ENCODE measurements at places on chromosomes 4 and X.

GRCh38 chrX:7233580-7234406 lies 85.8 kb upstream of the PUDP start:
- no peak for DNase-seq

DNA sequence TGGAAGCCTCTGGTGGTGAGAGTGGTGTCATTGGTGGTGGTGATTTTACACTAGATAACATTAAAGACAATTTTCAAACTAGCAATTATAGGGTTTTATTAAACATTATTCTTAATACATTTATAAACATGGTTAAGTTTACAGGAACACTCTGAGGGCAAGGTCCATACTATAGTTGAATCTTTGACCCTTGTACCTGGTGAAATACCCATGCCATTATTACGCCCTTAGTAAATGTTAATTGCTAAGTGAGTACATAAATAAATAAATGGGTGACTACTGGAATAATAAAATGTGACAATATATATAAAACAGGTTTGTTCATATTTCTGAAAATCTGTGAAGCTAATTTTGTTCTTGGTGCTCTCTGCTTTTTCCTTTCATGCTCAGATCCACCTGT lies 13.6 kb upstream of the CLNK start:
- DNase-seq, result no peak

DNA sequence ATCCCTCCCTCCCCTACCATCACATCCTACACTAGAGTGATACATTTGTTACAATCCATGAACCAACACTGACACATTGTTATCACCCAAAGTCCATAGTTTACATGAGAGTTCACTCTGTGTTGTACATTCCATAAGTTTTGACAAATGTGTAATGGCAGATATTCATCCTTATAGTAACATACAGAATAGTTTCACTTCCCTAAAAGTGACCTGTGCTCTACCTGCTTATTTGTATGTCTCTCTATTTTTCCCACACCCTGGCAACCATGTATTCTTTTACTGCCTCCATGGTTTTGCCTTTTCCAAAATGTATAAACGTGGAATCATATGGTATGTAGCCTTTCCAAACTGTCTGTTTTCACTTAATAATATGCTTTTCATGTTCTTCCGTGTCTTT lies 42.2 kb upstream of the HPGD start:
- DNase-seq, result no peak

GRCh38 chrX:13119386-13119785 lies 75.0 kb upstream of the FAM9C start:
- no peak for DNase-seq

DNA sequence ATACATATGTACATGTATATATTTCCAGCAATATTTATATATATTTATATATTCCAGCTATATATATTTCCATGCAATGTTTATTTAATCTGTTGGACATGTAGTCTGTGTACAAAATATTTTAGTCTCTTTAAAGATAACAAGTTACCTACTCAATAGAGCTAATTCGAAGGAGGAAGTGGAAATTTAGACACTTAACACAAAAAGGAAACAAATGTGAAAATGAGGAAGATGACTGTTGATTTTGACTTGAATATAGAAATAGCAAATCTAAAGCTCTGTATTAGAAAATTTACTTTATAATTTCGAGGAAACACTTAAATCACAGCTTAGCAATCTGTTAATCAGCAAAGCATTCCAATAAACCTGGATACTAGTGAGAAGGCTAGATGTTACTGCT lies 1064.4 kb downstream of the PCDH7 start:
- no peak for DNase-seq

DNA sequence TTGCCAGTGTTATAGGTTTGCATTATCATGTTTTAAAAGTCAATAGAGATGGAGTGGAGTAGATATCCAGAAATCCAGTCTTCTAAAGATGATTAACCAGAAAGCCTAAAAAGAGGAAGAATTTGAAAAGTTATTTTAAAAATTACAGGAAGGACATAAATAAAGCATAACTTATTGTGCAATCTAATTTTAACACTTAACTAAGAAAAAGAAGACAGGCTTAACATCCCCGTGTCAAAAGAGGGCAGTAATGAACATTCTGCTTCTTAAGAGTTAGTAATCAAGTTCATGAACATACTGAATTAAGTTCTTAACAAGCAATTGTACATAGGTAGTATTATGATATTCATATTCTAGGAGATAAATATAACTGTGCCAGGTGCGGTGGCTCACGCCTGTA lies 39.3 kb downstream of the ELF2 start:
- DNase-seq, result no peak

- DNase-seq, result no peak
Measured at GRCh38 chr4:151114986-151115385, 15.6 kb downstream of the RPS3A start.

GRCh38 chr4:56981795-56982201 lies 3.1 kb downstream of the POLR2B start:
- DNase-seq, result no peak

- DNase-seq, result no peak
Measured at GRCh38 chrX:39802354-39802753, 295.4 kb downstream of the BCOR start.

DNA sequence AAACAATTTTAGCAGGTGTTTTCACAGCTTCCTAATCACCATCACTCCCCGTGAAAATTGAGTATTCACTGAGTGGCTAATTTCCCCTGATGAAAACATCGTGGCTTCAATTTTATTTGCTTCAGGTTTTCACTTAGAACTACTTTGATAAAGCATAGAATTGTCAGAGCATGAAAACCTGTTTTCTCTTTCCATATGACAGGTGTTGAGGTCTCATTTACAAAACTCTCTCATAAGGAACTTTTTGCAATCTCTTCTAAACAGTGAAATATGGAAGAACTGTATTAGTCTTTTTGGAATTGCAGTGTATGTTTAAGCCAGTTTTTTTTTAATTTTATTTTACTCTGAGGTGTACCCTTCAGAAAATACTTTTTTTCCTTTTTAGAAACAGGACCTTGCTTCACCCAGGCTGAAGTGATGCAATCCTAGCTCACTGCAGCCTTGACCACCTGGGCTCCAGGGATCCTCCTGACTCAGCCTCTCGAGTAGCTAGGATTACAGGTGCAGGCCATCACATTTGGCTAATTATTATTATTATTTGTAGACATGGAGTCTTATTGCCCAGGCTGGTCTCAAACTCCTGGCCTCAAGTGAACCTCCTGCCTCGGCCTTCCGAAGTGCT lies 111.2 kb upstream of the RAPGEF2 start:
- no peak for DNase-seq

DNA sequence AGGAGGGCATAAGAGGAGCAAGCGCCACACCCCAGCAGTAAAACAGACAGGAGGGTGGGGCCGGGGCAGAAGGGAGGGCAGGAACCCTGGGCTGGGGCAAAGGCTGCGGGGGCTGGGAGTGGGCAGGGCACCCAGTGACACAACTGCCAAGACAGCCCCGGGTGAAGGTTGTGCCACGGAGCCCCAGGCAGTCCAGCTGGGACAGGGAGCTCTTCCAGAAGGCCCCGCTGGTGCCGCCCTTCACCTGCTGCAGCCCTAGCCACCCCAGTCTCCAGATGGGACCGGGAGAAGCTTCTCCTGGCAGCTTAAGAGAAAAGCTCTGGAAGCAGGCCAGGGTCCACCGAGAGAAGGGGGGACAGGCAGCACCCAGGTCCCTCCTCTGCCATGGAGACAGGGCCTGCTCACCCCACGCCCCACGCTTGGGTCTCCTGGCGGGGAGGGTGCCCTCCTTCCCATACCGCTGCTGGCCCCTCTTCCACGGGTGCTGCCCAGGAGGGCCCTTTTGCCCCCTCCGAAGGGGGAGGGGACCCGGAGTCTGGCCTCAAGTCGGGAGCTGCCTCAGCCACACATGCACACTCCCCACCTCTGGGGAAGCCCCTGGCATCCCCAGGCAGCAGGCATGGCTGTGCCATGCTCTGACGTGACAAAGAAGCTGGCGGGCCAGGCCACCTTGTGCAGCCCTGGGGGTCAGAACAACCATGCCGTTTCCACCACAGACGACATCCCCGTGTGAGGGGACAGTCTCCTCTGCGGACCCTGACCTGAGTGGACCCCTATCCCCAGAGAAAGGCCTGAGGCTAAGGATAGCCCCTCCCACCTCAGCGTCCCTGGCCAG lies 1.5 kb downstream of the DGKQ start:
- no peak for DNase-seq

DNA sequence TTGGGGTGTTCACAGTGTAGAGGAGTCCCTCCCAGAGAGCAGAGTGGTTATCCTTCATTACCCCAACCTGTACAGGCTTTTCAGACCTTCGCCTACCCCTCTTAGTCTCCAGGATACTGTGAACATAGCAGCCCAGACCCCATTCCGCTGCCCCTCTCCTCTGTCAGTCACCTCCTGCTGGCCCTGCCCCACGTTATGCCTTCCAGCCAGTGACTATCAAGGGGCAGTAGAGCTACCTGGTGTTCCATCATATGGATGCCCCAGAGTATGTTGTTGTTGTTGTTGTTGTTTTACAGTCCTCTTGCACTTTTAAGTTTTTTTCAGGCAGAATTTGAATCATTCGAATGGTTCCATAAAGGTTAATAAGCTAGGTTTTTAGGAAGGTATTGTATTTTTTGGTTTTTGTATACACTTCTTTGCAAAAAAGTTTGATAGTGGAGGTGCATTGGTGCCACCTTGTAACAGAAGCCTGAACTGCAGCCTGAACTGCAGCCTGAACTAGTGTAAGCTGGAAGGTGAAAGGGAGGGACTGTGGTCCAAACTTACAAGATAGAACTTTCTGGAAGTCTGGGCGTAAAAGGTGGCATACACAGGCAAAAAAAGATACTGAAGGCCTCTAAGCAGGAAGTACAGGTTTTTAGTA lies 101.4 kb upstream of the RAB40AL start:
- DNase-seq, result no peak

GRCh38 chrX:97050392-97050791 lies 166.7 kb downstream of the RPA4 start:
- DNase-seq, result no peak

GRCh38 chr4:159021597-159022385 lies 81.1 kb upstream of the RAPGEF2 start:
- DNase-seq, result no peak

GRCh38 chr4:149766135-149766534 lies 49.5 kb downstream of the IQCM start:
- DNase-seq, result no peak

DNA sequence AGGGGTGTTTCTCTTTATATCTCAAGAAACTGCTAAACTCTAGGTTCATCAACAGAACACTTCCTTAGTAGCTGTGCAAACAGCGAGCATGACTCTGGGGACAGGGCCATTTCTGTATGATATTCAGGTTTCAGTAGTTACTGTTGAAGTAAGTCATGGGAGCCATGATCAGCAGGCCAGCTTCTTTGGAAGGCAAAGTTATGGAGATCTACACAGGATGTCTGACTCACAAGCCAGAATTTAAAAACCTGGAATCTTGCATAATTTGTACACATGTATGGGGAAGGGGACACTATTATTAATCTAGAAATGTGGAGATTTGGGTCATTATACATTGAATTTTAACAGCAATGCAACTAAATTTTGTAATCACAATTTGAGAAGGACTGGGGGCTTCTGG lies 187.8 kb upstream of the NR3C2 start:
- DNase-seq, result no peak

DNA sequence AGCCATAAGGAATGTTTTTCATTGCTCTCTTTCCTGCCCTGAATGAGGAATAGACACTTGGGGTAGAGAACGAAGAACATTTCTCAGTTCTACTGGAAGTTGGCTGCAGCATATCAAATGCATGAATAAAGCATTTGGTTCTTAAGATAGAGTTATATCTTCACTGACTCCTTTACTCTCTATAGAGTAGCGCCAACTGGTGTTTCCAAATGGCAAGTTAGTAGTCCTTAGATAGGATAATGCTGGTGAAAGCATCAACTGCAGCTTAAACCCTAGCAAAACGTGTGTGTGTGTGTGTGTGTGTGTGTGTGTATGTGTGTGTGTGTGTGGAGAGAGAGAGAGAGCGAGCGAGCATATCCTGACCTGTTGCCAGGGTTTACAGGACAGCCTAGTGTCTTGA lies 62.2 kb upstream of the FRMPD4 start:
- DNase-seq, result no peak

DNA sequence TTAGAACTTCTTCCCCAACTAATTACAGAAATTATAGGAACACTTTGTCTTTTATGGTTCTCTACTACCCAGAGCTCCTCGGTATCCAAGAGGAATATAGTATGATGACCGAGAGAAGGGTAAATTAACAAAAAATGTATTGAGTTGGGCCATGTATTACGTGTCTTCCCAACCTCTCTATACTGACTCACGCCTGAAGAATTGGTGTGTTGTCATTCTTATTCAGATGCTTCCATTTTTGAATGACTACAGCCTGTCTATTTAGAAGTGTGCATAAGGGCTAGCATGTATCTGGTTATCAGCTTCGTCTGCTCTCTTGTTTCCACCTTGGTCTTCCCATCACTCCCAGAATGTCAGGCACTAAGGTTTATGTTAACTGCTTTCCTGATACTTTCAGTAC lies 24.5 kb upstream of the SCD5 start:
- DNase-seq, result no peak

DNA sequence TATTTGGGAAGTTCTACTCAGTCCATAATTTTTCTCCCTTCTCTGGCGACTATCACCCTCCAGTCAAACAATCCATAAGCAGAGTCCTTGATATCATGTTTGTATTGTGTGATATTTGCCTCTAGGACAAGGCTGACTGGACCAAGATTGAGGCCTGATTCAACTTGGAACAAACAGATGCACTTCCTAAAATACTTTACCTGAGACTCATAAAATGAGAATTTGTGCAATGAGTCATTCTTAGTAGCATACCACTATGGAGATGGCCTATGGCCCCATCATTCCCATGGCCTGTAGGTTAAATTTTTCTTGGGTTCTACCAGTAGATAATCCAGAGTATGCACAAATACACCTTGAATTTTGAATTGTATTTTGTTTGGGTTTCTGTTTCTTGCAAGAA lies 74.2 kb upstream of the DMD start:
- DNase-seq, result no peak

GRCh38 chrX:10922159-10922558 lies 189.0 kb upstream of the HCCS start:
- no peak for DNase-seq

- DNase-seq, result no peak
Measured at GRCh38 chr4:53899586-53900270, 164.7 kb downstream of the CHIC2 start.

- no peak for DNase-seq
Measured at GRCh38 chr4:12173496-12173895, 744.8 kb upstream of the HS3ST1 start.

DNA sequence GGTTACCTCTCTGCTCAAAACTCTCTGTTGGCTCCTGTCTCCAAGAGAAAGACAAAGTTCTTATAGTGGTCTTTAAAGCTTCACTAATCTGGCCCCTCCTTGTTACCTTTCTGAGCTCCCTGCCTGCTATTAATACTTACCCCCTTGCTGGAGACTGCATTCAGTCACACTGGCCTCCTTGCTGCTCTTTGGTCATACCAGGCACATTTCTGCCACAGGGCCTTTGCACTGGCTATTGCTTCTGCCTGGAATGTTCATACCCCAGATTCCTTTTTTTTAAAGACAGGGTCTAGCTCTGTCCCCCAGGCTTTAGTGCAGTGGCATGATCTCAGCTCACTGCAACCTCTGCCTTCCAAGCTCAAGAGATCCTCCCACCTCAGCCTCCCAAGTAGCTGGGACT lies 15.9 kb upstream of the RAB9A start:
- DNase-seq, result no peak

GRCh38 chr4:81118086-81118485 lies 87.6 kb downstream of the BMP3 start:
- no peak for DNase-seq

GRCh38 chrX:2654436-2655340 lies 36.4 kb upstream of the CD99 start:
- DNase-seq, result no peak

- DNase-seq, result no peak
Measured at GRCh38 chr4:140220058-140220457, 66.1 kb upstream of the MAML3 start.

- no peak for DNase-seq
Measured at GRCh38 chrX:14927401-14927800, 54.2 kb downstream of the MOSPD2 start.

All from stimulated activated CD8-positive, alpha-beta memory T cell treated with anti-CD3 and anti-CD28 coated beads, Interleukin-7, amount 100 ng/mL, for 1 hour (primary cell).